ENCODE measurements at places on chromosomes 4 and X. TPM values are rescaled to one million over a fixed set of nuclear protein-coding genes. Genes with fewer than 3 reads are reported as not detected.

- DNase-seq, result no peak
Observed at GRCh38 chrX:67749536-67749935, 205.7 kb downstream of the AR start.

The IDS gene
- 86.8 TPM for total RNA-seq

GRCh38 chr4:184473499-184474262 lies 669 bp downstream of the IRF2 start:
- peak; percentile 61 for DNase-seq

GRCh38 chr4:1975391-1975801 lies 33.4 kb downstream of the NELFA start:
- no peak for DNase-seq

- no peak for DNase-seq
Observed at GRCh38 chr4:56078866-56079265, 130.1 kb downstream of the CEP135 start.

GRCh38 chrX:6599230-6599860 lies 64.4 kb upstream of the VCX3A start:
- no peak for DNase-seq

GRCh38 chrX:46140272-46140671 lies 404.9 kb downstream of the ZNF674 start:
- DNase-seq, result no peak

DNA sequence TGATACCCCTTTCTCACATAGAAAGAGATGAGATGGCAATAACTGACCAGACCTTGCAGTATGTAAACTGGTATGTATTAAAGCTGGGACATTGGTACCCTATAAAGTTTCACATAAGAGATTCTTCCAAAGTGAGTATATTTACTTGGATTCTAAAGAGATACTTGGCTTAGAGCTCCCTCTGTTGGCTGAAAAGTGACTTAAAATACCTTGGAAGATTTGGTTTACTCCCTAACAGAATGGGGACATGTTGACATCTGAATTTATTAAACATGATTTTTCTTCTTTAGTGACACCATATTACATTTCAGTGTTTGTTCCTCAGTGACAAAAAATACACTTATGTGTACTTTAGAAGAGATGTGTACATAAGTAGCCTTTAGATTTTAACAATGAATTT lies 47.9 kb upstream of the RGN start:
- DNase-seq, result no peak

GRCh38 chr4:169202145-169202699 lies 68.5 kb downstream of the SH3RF1 start:
- DNase-seq, result no peak

DNA sequence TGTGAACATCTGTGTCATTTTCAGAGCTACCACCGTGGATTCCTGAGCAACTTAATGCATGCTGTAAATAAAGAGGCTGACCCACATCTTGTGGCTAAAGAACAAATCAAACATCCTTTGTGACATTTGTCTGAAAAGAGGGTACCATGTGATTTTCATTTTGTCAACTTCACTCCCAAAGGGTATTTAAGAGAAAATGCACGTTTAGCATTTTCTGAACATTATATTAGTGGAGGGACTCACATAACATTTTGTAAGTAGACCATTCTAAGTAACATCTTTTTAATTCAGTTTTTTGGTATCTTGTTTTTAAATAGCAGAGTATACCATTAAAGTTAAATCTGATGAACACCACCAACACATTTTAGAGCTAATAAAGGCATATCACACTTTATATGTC lies 17.0 kb upstream of the CPE start:
- DNase-seq, result no peak

GRCh38 chr4:7196288-7196651 lies 3.9 kb downstream of the SORCS2 start:
- DNase-seq, result no peak

DNA sequence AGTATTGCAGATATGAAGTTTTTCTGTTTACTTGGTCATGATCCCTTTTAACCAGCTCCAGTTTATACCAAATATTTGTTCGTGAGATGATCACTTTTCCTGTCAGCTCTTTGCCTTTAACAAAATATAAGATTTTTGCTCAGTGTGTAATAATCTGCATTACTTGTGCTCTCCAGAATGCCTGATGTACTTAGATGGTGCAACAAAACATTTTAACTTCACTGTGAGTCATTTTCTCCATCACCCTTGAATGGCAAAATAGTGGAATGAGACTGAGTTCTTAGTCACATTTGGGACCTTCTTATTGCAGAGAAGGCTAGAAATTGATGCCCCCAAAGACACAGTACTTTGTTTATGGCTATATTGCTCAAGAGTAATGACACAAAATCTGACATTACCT lies 252.0 kb downstream of the FRMPD4 start:
- DNase-seq, result no peak

The GYG2 gene
- 4.9 TPM for total RNA-seq

The CD40LG gene
- total RNA-seq, result not detected

DNA sequence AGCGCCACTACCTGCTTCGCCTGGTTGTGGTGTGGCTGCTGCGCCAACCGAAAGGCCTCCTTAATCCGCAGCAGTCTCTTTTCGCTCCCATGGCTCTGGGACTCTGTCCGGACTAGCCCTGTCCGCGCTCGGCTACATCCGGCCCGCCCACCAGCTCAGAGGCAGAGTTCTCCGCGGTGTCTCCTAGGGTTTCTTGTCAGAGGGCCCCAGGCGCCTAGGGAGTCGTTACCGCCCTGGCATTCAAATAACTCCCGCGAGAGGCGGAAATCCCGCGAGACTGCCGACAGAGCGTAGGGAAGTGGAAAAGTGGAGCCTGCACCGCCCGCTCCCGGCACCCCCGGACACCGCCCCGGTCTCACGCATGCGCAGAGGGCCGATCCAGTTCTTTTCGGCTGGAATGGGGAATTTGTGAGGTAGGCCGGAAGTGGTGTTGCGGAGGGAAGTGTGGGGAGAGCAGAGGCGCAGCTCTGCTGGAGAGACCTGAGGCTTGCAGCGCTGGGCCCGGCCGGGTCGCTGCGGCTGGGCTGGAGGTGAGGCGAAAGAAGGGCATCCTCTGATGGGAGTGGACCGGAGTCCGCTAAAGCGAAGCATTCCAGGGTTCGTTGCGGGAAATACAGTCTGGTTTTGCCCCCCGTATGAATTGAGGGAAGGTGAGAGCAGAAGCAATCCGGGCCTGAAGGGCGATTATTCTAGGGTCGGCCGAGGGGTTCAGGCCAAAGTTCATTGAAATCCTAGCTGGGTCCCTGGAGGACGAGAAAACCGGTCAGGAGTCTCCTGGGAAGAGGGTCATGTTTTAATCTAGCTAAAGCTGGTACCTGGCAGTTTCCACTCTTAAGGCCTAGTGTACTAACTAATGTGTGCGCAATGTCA lies at the start of gene FAM200B:
Gene FAM200B (plus strand): TSS at position 456 of the 870 bp plus-strand sequence. CDS start 5,151 bp downstream, outside the sequence.
- peak; percentile 99 for DNase-seq

The FHDC1 gene
- 4.7 TPM for total RNA-seq

The LEF1 gene
- 20.7 TPM for total RNA-seq

- DNase-seq, result no peak
Observed at GRCh38 chr4:112327965-112328733, 31.0 kb downstream of the ALPK1 start.

The HMX1 gene
- total RNA-seq, result not detected

DNA sequence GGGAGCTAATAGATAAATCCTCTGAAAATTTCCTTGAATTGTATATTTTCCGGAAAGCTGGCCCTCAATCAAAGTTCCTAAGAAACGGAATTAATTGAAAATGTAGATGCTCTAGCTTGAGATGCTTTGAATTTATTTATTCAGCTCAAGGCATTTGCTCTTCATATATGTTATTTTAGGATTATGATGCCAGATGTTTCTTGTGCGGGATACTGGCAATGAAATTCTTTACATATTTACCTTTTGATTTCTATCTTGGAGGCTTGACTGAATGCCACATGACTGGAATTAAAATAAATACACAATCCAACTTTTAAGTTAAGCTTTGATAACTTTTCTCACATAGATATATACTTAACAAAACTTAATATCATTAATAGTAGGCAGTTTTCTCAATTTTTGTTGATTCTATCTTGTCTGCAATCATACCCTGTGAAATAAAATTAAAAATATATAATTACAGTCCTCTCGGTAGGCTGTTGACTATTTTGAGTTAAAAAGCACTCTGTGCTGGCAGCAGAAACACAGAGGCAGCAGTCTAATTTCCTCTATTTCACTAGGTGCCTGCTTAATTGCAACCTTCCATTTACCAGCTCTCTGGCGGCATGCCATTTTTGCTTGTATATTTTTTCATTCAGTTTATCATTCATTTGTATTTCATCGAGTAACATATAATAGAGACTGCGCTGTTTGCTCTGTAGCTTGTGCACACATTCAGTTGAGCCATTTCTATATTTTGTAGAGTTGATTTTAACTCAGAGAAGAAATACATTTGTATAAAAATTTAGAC lies 991.5 kb downstream of the ADGRL3 start:
- DNase-seq, result no peak

The MAMLD1 gene
- total RNA-seq, result 6.1 TPM

DNA sequence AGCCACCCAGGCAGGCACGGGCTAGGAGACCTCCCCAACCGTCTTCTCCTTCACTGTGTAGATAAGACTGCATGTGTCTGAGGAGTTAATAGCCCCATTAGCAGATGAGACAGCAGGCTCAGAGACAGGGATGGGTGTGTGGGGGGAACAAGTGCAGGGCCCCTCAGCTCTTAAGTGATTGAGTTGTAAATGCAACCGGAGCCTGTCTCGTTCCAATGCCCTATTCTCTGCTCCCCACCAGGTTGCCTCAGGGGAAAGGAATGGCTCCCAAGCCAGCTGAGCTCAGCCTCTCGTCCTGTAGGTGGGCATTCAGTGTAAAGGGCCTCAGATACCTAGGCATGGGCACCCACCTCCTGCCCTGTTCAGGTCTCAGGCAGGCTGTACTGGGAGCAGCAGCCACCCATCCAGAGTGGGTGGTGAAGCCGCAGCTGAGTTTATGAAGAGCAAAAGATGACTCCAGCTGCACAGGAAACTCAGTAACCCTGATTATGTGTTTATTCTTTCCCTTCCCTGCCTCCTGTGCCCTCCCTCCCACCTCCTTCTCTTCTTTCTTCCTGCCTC lies 87.3 kb downstream of the PJA1 start:
- no peak for DNase-seq

DNA sequence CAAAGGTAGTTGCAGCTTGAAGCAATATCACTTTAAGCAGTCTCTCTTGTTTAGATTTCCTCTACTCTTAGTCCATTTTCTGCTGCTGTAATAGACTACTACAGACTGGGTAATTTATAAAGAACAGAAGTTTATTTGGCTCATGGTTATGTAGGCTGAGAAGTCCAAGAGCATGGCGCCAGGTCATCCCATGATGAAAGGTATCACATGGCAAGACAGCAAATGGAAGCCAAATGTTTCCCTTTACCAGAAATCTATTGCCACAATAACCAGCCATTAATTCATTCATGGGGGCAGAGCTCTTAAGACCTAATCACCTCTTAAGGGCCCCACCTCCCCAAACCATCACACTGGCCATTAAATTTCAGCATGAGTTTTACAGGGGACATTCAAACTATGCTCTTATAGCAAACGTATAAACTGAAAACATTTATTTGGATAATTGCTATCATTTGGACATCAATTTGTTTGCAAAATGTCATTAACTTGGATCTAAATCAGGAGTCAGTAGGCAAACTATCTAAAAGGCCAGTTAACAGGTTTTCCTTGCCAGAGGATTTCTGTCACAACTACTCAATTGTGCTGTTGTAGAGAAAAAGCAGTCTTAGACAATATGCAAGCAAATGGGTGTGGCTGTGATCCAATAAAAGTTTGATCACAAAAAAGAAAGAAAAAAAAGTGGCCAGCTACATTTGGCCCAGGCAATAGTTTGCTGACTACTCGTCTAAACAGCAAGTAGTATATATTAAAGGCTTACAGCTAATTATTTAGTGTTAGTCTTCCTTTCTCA lies 75.7 kb upstream of the GUCY1A1 start:
- no peak for DNase-seq

The FAM120C gene
- total RNA-seq, result 17.2 TPM

GRCh38 chr4:8095956-8096689 lies 62.5 kb downstream of the ABLIM2 start:
- no peak for DNase-seq

The RGN gene
- 7.0 TPM for total RNA-seq

- DNase-seq, result no peak
Observed at GRCh38 chr4:135164601-135165000, 963.0 kb upstream of the PABPC4L start.

GRCh38 chr4:3285558-3286334 lies 7.1 kb upstream of the RGS12 start:
- peak; percentile 40 for DNase-seq

The PCSK1N gene
- total RNA-seq, result 4.5 TPM

The SUPT20HL1 gene
- 0.78 TPM for total RNA-seq

- DNase-seq, result no peak
Observed at GRCh38 chr4:19832411-19832810, 419.3 kb upstream of the SLIT2 start.

DNA sequence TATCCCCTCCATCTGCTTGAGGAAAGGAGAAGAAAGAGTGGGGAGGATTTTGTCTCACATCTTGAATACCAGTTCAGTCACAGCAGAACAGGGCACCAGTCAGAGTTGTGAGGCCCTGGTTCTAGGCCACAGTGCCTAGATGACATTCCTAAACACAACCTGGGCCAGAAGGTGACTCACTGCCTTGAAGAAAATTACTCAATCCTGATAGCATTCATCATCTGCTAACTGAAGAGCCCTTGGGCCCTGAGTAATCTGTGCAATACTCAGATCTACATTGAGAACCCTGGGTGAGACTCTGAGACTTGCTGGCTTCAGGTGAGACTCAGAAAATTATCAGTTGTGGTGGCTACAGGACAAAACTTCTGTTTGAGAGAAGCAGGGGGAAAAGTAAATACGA lies 20.5 kb upstream of the PRR32 start:
- DNase-seq, result no peak

The GLUD2 gene
- total RNA-seq, result 2.5 TPM

DNA sequence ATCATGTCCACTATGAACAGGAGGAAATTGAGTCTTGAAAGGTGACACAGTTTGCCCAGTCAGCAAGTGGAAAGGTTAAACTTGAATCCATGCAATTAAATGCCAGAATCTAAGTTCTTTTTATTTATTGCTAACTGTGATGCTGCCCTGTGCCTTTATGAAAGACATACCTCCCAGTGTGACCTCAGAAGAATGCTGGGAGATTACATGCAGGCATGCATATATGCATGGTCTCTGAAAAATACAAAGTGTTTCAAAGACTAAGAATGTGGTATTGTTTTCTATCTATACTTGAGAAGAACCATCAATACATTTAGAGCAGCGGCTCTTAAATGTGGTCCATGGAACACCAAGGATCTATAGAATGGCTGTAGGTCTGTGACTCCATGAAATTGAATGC lies 45.6 kb downstream of the CCDC149 start:
- DNase-seq, result no peak

DNA sequence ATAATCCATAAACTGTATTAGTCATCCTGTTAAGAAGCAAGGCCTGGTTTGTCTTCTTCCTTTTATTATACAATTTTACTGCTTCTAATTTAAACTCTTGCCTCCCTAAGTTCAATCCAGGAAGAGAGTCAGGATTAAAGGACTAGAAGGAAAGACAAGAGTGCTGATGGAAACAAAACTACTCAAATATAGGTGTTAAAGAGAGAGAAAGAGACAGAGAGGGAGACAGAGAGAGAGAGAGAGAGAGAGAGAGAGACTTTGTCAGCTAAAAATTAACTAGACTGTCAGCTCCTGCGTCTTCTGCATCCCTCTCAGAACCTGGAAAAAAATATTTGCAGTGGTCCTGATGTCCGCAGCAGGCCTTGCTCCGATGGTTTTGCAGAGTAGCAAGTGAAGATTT lies 13.5 kb upstream of the FGG start:
- no peak for DNase-seq
